Activated T-helper 1 cell treated with anti-CD3 and anti-CD28 coated beads, Interleukin-2, amount 50 U/mL, for 16 hours (primary cell): ENCODE measurements at places on chromosomes 7 and 10.

GRCh38 chr10:47412869-47413268 lies 28.8 kb upstream of the ZNF488 start:
- no peak for DNase-seq

DNA sequence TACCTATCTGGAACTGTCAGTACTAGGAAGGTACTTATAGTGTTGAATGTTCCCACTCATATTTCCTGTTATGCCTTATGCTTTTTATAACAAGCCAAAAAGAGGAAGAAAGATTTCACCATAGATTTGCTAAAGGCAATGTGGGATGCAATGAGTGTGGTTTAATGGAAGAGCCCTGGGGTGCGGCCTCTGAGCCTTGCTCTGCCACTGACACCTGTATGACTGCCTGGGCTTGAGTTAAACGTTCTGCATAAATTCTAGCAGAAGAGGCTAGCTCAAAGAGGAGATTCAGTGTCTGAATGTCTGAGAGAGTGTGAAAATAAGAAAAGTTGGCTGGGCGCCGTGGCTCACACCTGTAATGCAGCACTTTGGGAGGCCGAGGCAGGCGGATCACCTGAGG lies 143.8 kb downstream of the TPST1 start:
- no peak for DNase-seq

GRCh38 chr7:69515495-69516212 lies 82.6 kb upstream of the AUTS2 start:
- no peak for DNase-seq

- DNase-seq = no peak
Observed at GRCh38 chr7:7104971-7105370, 77.4 kb upstream of the C1GALT1 start.

GRCh38 chr7:143285470-143285778 lies 666 bp downstream of the TMEM139 start:
- DNase-seq = no peak

DNA sequence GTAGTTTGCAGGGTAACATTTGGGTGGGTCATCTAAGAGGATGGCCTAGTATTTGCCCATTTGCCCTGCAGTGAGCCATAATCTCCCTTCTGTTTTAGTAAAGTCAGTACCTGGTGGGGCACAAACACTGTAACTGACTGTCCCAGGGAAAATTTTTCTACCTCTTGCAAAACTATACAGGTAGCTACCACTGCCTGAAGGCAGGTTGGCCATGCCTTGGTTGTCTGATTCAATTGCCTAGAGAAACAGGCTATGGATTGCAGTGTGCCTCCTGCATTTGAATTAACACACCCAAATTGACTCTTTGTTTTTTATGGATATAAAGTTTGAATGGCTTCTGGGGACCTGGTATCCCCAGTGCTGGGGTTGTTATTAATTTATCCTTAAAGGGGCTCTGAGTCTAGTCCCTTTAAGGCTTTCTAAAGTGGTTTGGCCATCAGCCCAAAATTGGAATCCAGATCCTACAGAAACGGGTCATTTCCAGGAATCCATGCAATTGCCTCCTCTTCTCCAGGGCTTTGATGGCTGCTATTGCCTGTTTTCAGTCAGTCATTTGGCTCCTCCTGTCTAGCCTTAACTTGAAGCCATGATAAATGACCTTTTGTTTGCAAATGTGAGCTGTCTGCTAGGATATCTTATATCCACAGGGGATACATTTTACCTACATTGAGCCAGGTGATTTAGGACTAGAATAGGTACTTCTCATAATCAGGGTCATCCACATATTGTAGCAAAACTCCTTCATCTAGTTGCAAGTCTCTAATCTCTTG lies 89.1 kb downstream of the STRA8 start:
- DNase-seq = no peak

DNA sequence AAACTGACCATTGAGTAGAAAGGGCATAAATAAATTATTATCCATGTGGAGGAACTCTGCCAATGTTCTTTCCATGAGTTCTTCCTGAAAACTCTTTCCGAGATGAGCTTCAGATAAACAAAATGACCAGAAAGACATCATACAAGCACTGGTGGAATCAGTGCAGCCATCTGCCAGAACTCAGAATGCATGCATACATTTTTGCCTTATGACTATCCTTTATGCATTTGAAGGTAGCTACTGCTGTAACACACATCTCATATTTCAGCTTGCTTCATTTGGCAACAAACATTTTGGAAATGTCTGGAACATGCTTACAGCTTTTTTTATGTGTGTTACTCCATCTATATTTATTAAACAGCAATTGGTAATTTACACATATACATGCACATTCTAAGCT lies 448.9 kb downstream of the PLXDC2 start:
- no peak for DNase-seq

GRCh38 chr7:114931656-114932011 lies 9.7 kb downstream of the MDFIC start:
- DNase-seq = peak; percentile 8

DNA sequence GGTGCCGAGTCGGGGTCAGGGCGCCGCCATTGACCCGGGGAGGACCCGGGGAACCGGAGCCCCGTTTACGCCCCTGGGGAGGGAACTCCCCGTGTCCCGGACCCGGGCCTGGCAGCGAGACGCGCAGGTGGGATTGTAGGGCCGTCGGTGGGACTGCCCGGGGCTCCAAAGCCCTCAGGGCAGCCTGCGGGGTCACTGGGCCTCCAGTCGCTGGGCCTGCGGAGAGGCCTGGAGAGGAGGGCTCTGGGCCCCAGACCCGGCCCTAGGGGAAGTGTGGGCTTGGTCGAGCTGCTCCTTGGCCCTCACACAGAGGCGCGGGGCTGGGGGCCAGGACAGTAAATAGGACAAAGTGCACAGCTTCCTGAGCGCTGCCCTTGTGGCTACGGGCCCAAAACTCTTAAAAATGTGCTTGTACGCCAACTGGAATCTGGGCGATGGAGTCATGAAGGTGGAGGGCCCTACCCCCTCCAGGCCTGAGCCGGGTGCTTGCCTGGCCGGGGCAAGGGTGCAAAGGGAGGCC lies 657 bp downstream of the ECHDC3 start:
- no peak for DNase-seq

DNA sequence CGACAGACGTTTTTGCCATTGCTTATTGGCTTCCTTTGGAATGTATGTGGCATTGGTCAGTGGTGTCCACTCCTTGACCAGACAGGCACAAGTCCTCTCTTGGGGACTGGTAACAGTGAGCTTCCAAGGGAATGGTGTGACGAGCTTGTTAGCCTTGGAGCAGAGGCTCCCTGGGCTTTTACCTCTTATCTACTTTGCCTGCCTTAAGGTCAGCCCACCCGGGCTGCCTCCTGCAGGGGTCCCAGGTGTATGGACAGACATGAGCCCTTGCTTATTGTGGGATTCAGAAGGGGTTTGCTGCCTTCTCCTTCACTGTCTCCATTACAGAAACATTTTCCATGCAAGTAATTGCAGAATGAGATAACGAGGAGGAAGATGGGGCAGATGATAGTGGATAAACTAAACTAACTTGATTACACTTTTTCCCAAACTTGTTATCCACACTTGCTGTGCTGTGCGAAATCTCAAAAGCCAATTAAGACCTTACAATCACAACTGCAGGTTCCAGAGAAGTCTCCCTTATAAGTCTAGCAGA lies 29.7 kb downstream of the PLPP4 start:
- DNase-seq = no peak
